CD4-positive, alpha-beta T cell (primary cell): ENCODE measurements at places on chromosomes 7 and 10.

DNA sequence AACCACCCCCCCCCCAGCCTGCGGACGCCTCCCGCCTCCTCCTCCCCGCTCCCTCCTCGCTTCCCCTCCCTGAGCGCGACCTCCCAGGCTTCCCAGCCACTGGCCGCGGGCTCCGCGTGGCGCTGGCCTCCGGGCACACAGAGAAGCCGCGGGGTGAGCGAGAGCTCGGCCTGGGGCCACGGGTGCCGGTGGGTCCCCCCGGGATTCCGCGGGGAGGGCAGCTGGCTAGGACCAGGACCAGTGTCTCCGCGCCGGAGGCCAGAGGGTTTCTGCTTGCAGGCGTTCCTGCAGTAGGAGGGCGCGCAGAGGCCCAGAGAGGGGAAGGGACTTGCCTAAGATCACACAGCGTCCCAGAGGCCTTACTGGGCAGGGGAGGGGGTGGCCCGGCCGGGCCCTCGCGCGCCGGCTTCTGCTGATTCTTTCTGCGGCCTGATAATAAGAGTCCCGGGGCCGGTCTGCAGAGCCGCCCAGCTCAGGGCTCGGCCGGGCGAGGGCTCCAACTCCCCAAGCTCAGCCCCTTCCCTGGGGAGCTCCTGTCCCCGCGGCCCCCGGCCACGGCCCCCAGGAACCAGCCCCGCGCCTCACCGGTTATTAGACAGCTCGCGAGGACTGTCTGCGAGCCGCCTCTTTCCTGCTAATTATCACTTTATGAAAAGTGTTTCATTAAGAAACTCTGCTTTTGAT, 10.1 kb downstream of the UNCX start:
- no peak for DNase-seq

DNA sequence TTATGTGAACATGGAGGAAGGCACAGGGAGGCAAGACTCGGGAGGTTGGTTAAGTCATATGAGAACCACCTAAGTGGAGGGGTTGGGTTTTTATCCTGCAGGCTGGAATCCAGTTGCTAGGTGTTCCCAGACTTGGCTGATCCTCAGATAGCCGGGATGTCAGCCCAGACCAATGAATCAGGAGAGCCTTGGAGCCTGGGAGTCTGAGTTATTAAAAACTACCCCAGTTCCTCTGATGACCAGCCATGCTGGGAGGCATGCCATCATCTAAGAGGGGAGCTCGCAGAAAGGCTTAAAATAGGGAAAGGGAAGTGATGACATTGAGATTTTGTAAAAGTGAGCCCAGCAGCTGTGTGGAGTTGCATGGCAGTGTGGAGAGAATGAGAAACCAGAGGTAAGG, 238.1 kb downstream of the ZNF248 start:
- DNase-seq = no peak

- no peak for DNase-seq
Observed at GRCh38 chr7:120639884-120640283, 218.1 kb downstream of the TSPAN12 start.

GRCh38 chr7:129843365-129843898, 109.3 kb downstream of the UBE2H start:
- DNase-seq = no peak

GRCh38 chr7:118755067-118755625, 530.6 kb downstream of the ANKRD7 start:
- no peak for DNase-seq

DNA sequence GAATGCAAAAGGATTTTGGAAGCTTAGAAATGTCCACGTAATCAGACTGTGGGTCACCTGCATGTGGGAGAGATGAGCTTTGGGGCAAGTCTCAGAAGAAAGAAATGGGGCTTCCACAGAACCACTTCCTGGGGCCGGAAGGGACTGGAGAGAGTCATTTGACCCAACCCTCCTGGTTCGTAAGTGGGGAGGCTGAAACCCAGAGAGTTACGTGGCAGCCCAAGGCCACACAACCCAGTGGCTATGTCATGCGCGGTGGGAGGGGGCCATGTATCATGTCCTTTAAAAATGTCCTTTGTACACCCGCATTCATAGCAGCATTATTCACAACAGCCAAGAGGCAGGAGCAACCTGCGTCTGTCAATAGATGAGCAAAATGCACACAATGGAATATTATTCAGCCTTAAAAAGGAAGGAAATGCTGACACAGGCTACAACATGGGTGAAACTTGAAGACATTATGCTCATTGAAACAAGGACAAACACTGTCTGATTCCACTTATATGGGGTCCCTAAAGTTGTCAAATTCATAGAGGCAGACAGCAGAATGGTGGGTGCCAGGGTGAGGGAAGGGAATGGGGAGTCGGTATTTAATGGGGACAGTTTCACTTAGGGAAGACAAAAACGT, 15.1 kb downstream of the CAMK2B start:
- DNase-seq = no peak

- no peak for DNase-seq
Observed at GRCh38 chr7:102966465-102966864, 53.7 kb downstream of the LRRC17 start.

DNA sequence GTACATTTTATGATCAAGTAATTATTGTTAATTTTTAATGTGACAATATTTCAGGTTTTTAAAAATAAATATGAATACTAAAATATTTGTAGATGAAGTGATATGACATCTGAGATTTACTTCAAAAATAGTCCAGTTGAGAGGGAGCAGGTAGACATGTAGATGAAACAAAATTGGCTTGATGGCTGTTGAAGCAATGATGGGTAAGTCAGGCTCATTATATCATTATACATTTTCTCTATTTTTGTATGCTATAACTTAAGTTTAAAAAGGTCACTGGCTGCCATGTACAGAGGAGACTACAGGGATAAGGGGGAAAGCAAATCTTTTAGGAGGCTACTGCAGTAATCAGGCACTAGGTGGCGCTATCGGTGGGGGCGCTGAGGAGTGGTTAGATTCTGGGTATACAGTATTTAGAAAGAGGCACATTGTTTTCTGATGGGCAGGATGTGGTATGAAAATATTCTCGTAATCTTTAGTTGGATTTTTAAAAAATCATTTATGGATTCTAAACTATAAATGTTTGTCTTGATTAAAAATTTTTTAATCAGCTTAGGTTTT, 189.8 kb upstream of the IMMP2L start:
- DNase-seq = peak; percentile 43

- no peak for DNase-seq
Observed at GRCh38 chr7:158244873-158245723, 342.5 kb downstream of the PTPRN2 start.

- DNase-seq = no peak
Observed at GRCh38 chr7:44559485-44559884, 14.2 kb downstream of the DDX56 start.

GRCh38 chr10:21944727-21945386, 58.7 kb downstream of the DNAJC1 start:
- DNase-seq = no peak

DNA sequence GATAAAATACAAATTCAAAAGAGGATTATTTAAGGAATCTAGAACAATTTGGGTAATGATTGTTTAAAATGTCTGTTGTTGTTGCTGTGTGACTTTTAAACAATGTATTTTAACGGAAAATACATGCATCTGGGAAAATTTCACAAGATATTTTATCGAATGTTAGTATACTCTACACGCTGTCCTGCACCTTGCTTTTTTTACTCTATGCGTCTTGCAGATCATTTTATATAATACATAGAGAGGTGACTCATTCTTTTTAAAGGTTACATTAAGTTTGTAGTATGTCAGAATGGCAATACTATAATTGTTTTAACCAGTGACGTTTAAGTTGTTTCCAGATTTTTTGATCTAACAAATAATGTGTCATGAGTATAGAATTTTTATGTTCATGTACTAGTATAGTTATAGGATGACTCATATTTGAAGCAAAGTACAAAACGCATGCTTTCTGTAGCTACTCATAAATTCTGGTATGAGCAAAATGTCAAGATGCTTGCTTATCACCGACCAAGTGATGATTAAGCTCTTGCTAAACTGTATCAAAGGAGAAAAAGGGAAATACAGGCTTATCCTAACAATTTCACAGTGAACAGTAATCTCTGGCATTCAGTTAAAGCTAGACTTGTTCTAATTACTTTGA, 4.9 kb downstream of the DKK1 start:
- no peak for DNase-seq

GRCh38 chr7:50497968-50498367, 47.8 kb upstream of the FIGNL1 start:
- DNase-seq = no peak

DNA sequence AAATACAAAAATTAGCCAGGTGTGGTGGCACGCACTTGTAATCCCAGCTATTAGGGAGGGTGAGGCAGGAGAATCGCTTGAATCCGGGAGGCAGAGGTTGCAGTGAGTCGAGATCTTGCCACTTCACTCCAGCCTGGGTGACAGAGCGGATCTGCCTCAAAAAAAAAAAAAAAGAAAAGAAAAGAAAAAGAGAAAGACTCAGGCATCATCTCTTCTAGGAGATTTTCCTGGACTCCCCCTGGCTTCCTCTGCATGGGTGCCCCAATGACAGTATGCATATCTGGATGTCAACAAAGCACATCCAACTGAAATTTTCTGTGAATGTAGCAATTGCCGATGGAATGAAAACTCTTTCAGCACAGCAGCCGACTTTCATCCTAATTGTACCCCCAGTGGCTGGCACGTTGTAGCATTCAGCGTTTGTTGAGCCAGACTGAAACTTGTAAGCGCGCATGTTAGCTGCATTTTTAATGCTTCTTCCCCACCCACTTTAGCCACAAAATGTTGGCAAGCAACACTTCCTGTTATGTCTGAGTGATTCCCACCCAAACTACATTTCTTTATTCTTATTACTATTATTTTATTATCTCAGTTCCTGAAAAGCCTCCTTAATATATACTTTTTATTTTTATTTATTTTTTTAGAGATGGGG, 70.2 kb downstream of the PRTFDC1 start:
- DNase-seq = peak; percentile 37

GRCh38 chr7:29639886-29640595, 76.4 kb downstream of the PRR15 start:
- no peak for DNase-seq

DNA sequence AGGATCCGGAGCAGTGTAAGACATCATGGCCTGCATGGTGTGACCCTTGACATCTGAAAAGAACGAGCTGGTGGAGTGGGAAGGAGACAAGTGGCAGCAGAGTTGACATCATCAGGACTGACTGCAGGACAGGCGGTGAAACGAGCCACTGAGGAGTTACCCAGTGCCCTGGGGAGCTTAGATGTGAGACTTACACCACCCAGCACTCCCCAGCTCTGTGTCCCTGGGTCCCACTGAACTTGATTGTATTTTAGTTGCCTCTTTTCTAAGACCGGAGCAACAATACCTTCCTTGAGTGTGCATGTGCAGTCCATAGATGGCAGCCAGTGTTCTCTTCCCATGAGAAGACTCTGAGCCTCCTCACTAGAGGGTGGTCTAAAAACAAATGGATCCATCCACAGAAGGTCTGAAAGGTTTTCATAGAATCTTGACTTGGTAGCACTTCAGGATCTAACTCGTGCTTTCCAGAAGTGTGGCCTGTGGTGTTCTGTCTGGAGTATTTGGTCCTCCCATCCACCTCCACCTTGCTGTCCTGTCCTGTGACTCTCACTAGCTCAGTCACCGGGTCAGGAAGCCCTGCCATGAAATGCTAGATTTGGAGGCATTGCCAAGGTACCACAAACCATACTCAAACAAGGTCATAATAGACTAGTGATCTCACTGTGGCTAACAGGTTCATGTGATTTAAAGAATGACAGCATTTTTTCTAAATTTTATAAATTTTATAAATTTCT, 59.0 kb downstream of the IKZF1 start:
- DNase-seq = peak; percentile 73

GRCh38 chr10:108031505-108031904, 867.0 kb upstream of the SORCS1 start:
- no peak for DNase-seq

- DNase-seq = no peak
Observed at GRCh38 chr10:127418536-127419168, 130.5 kb upstream of the NPS start.

DNA sequence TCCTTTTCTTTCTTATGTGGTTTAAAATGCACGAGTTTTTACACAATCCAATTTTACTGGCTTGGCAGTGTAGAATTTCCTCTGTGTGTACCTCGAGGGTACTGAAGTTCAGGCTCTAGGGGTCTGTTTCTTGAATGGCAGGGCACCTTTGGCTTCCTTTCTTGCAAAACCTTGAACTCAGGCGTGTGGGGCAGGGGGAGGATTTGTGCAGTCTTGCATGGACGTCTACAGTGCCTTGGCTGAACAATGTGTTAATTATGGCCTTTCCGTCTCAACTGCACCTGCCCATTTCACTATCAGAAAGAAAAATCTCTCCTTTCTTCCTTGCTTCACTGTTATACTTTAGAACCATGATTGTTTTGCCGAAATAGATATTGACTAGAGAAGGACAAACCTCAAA, 570.9 kb downstream of the INHBA start:
- DNase-seq = no peak

GRCh38 chr7:2185715-2186114, 47.0 kb downstream of the MAD1L1 start:
- no peak for DNase-seq

- DNase-seq = no peak
Observed at GRCh38 chr10:51029172-51029641, 45.1 kb upstream of the PRKG1 start.

DNA sequence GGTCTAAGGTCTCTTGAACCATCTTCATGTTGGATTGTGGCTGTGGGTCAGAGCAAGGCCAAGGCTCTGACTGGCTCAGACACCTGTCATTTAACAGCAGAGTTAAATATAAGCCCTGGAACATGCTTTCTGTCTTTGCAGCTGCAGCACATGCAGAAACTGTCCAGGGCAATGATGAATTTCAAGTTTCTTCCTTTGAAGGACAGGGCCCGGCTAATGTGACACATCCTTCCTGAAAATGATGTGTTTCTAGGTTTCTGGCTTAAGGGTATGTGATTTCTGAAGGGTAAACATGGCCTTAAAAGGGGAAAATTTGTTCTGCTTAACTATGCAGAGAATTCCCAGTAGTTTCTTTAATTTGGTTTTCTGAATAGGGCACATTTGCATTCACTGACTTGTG, 34.0 kb upstream of the SLC35B4 start:
- no peak for DNase-seq

- DNase-seq = no peak
Observed at GRCh38 chr10:131077031-131077430, 234.5 kb downstream of the TCERG1L start.
